ENCODE measurements at places on chromosomes 1 and 21.

DNA sequence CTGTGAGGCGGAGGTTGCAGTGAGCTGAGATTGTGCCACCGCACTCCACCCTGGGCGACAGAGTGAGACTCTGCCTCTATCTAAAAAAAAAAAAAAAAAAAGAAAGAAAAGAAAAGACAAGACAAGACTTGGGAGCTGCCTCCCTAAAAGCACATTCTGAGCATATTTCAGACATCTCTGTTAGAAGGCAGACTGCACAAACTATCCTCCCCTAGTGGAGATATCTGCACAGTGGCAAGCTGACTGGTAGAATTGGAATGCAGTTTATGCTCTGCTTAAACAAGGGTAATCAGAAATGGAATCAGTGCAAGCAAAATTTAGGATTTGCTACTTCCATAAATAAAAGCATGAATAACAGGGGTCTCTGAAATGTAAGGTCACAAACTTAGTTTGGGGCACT lies 31.8 kb downstream of the GNG4 start:
- no peak for DNase-seq

- DNase-seq: no peak
Observed at GRCh38 chr1:160667896-160668295, 21.1 kb upstream of the SLAMF1 start.

DNA sequence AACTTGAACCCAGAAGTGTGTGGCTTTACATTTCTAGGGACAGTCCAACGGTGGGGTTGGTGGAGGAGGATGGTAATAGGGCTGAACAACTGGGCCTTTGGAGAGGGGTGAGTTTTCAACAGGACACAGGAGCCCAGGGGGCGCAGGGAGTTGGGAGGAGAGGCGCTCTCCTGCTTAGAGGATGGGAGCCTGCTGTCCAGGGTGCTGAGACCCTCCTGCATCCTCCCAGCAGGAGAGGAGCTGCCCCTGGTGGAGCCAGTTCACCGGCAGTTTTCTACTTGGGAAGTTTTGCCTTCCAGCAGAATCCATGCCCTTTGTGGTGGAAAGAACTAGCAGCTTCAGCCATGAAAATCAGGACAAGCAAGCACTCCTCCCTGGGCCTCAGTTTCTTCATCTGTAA lies 8.6 kb downstream of the KCNC4 start:
- no peak for DNase-seq

DNA sequence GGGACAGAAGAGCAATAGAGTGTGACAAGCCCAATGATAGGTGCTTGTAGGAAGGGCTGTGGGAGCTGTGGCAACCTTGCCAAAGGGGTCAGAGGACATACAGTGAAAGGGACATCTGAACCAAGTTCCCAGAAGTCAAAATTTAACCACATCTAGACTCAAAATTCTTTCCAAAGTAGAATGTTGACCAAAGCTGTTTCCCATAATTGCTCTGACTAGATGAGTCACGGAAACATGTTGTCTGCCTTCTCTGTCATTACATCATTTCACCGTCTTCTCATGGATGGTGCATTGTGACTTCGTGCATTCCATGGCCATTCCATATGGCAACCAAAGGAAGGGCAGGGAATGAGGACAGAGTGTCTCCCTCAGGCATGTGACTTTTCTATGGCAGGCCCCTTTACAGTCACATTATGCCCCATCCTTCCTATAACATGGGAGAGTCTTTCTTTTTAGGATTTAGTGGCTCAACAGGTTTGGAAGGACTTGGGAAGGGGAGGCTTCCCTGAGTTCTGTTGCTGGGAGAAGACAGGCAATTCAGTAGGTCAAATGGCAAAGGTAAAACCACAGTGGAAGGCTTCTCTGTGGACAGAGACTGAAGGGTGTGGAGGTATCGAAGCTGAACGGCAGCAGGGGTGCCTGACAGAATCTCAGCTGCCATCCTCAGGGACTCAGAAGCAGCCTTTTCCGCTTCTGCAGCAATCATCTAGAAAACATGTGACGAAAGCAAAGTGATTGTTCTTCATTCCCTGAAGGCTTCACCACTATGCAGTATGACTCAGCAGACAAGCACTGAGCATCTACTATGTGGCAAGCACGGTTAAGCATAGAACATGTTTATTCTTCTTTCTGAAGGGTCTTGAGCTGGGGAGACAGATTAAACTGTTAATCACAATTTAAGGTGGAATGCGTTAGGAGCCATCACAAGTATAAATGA lies 24.7 kb downstream of the NPHS2 start:
- no peak for DNase-seq

GRCh38 chr1:50986653-50987052 lies 16.6 kb downstream of the CDKN2C start:
- no peak for DNase-seq

DNA sequence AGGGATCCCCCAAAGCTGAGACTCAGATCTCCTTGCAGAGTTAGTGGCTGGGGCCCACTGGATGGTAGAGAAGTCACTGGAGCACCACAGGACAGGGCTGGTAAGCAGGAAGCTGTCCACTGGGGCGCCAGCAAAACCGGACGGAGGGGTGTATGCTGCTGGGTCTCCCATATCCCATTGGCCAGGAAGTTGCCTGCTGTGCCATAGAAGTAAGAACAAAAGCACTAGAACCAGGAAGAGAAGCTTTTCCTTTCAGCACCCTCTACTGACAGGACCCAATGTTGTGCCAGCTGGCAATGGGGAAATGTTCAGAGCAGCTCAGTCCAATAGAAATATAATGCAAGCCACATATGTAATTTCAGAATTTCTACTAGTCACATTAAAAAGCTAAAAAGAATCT lies 146.6 kb downstream of the SPATA46 start:
- DNase-seq: no peak
